ENCODE measurements at places on chromosomes 16 and 17.

- no peak for DNase-seq
These were observed 4.5 kb upstream of the SNX20 start for GRCh38 chr16:50685462-50686063.

- DNase-seq: no peak
These were observed 19.6 kb upstream of the CCL2 start for GRCh38 chr17:34235389-34236028.

GRCh38 chr16:68369697-68370580 lies 59.1 kb downstream of the PRMT7 start:
- DNase-seq: peak; percentile 29

DNA sequence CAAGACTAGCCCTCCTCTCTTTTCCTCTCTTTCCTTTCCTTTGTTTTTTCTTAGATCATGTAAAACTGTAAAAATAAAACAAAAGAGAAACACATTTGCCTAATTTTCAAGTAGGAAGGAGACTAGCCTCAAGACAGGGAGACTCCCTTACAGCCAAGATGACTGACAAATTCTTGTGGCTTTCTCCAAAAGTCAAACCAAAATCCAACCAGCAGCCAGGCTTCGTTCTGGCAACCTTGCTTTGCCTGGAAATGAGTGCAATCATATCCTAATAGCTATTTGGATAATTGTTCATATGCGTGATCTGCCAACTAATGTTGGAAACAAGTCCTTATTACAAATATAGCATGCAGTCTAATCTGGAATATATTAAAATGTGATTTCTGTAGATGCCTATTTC lies 868.9 kb upstream of the SOX9 start:
- no peak for DNase-seq

- no peak for DNase-seq
These were observed 350.1 kb upstream of the KIF2B start for GRCh38 chr17:53472586-53472985.

DNA sequence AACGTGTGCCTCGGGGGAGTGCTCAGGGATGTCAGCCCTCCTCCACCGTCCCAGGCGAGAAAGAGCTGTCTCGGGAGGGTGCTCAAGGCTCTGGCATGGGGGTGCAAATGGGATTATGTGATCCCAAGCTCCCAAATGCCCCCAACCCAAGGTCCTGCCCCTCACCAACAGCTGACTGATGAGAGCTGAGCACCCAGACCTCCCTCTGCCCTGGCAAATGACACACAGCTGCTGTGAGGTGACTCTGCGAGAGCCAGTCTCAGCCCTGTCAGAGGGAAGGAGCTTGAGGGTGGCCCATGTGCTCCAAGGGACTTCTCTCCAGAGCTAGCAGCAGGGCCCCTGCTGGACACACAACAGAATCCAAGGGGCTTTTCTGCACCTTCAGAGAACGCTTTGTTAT lies 7.7 kb downstream of the CDH5 start:
- DNase-seq: no peak

DNA sequence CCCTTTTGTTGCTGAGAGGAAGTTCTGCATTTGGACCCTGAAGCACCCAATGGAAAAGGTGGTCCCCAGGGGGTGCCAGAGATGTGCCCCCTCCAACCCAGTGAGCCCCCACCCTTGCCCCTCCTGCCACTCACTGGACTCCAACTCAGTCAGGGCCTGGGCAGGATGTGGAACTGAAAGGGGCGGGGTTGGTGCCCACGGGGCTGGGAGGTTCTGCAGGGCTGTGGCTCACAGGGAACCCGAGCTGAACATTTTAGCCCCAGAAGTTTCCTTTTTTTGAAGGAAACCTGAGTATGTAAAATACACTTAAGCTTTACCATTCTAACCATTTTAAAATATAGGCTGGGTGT lies 15.8 kb upstream of the OGFOD3 start:
- DNase-seq: no peak

DNA sequence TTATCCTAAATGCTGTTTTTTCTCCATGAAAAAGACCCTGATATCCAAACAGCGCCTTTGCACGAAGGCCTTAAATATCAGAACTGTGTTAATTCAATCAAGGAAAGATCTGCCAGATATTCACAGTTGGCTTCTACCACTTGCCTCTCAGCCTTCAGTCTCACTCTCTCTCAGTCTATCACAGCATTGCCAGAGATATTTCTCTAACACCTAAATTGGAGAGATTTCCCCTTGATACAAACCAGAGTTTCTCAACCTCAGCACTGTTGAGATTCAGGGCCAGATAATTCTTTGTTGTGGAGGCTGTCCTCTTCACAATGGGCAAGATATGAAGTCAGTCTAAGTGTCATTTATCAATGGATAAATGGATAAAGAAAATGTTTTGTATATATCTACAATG lies 454.1 kb upstream of the MAF start:
- no peak for DNase-seq

GRCh38 chr17:70535986-70536385 lies 366.7 kb downstream of the KCNJ2 start:
- DNase-seq: no peak

- no peak for DNase-seq
These were observed 17.0 kb upstream of the UBTF start for GRCh38 chr17:44236444-44236991.

DNA sequence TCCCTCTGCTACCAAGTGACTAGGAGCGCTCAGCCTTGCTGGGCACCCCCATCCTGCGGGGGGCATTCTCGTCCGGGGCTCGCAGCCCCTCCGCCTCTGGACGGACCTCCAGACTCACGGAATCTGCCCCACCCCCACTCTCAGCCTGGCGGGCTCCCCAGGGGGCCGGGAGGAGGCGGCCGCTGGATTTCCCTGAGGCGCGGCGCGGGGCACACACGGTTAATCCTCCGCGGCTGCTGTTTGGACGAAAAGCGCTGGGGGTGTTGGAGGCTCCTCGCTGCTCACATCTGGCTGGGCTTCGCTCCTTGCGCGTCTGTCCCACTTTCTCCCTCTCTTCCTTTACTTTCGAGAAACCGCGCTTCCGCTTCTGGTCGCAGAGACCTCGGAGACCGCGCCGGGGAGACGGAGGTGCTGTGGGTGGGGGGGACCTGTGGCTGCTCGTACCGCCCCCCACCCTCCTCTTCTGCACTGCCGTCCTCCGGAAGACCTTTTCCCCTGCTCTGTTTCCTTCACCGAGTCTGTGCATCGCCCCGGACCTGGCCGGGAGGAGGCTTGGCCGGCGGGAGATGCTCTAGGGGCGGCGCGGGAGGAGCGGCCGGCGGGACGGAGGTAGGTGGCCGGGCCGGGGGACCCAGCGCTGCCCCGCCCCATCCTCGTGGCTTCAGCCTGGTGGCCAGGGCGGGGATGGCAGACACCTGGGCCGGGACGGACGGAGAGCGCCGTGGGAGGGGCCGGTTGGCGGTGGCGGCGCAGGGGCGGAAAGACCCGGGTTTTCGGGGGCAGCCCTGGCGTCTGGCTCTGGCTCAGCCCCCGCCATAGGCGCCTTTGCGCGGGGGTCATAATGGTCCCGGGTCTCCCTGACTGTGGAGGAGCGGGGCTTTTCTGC lies at the start of gene C1QTNF1:
Gene C1QTNF1 (plus strand): TSS at position 284 of the 886 bp plus-strand sequence. CDS start 19,800 bp downstream, outside the sequence.
- DNase-seq: peak; percentile 39

- no peak for DNase-seq
These were observed 180.9 kb downstream of the HS3ST3A1 start for GRCh38 chr17:13420878-13421277.

DNA sequence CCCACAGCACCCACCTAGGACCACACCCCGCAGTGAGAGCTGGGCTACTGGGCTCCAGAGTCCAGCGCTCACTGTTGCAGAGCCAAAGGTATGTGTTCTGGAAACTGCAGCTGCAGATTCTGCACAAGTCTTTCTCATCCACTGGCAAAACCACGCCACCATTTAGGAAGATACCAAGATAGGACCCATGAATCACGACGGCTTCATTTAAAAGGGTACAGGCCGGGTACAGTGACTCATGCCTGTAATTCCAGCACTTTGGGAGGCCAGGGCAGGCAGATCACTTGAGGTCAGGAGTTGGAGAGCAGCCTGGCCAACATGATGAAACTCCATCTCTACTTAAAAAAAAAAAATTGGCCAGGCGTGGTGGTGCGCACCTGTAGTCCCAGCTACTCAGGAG lies 18.8 kb downstream of the FOXF1 start:
- no peak for DNase-seq

DNA sequence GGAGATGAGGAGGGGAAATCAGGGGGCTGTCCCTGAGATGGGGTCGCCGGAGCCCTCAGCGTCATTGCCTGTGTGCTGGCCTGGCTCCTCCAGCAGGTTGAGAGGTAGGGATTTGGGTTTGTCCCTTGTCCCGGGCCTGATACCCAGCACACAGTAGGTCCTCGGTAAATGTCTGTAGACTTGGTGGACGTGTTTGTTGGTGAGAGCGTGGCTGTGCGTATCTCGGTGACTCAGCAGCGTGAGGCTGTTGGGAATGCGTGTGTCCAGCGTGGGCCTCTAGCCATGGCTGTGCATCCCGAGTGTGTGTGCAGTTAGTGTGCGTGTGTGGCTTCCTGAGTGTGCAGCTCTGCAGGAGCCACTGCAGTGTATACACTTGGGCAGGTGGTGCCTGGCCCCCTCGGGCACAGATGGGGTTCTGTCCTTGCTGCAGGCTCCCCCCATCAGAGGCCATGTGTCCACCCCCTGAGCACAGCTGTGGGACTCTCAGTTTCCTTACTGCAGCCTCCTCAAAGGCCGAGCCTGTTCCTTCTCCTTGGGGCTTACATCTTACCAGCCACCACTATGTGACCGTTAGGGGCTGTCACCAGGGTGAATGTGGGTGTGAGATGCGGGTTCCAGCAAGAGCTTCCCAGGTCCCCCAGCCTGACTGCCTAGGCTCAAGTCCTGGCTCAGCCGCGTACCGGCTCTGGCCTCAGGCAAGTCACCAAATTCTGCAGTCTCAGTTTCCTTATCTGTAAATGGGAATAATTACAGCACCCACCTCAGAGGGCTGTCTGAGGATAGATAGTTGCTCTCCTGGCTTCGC lies 5.7 kb downstream of the NECAB2 start:
- no peak for DNase-seq

DNA sequence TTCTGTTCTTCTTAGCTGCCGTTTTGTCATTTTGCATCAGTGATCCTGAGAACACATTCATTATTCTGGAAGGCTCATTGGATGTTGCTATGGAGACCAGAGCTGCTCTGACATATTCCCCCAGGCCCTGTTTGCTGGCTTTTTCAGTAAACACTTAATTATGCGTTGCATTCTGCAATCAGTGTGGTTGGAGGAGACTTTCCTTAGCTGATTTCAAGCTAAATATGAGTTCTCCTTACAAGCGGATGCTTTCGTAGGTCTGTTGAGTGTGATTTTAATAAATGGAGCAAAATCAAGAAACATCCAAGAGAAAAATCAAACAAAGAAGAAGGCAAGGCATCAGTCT lies 38.2 kb upstream of the NUDT7 start:
- no peak for DNase-seq

DNA sequence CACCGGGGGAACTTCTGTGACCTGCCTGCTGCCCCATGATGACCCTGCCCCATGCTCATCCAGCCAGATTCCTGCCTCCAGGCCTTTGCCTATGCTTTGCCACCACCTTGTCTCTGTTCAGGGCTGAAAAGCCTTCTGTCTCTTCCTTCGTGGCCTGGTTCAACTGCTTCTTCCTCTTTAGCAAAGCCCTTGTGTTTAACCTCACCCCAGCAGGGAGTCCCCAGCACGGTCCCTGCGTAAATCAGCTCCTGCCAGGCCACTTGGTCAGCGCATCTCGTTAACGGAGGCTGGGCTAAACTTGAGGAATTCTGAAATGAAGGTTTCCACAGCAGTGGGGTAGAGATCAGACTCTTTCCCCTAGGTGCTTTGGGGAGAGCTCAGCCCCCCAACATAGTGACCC lies 16.1 kb upstream of the KCNJ12 start:
- no peak for DNase-seq

DNA sequence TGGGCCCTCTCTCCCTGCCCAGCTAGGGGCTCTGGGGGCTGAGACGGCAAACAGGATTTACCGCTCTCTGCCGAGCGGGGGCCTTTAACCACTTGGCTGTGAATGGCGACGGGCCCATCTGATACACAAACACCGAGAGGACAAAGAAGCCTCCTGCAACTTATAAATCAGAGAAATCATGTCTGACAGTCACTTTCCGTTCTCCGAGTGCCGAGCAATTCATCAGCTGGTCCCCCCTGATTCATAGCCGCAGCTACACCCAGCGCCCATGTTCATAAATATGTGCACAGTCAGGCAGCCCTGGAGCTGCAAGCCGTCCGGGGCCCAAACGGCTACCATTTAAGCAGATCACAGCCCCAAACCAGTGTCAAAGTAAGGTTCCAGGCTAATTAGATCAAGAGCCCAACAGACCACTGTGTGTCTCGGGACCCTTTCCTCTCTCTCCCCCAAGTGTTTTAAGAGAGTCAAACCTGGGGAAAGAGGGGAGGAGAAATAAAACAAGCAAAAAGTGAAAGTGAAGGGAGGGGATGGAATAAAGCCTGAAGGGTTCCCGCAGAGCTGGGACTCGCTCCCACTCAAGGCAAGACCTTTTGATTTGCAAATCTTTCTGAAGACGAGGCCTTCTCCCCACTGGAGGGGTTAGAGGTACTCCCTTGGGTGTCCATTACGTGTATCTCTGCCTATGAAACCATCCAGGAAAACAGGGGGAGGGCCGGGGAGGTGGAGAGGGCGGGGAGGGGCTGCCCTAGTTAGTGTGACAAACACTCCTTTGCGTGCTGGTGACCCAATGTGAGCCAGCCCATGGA lies 154.7 kb downstream of the C16orf78 start:
- DNase-seq: no peak

DNA sequence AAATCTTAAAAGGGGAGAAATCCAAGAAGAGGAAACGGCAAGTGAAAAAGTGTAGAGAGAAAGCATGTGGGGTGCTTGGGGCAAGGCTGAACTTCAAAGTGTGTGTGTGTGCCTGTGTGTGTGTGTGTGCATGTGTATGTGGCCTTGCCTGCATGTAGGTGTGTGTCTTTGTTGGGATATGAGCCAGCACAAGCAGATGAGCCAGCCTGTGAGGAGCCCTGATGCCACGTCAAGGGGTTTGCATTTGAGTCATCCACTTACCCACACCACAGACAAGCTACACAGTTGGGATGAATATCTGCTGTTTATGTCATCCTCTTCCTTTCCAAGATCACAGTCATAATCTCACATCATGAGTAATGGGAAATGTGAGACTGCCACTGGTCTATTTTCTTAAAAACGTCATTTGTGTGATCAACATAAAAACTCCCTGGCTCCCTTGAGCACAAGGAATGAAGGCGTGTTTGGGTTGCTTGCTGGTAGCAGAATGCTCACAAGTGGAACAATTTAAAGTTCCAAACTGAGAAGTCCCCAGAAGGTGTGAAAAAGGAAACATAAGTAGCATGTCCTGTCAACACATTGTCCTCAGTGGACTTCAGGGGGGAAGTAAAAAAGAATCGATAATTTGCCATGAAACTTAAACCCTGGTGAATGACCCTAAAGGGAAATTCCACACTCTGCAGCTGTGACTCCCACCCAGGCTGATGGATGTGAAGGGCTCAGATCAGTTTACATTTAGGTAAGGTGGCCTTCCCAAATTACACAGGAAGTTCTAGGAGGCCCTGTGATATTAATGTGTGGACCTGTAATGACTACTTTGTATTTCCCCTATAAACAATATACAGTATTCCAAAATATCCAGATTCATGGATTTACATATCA lies 14.7 kb downstream of the KCTD19 start:
- peak; percentile 69 for DNase-seq

GRCh38 chr16:49341706-49342105 lies 31.9 kb upstream of the C16orf78 start:
- DNase-seq: no peak

GRCh38 chr16:56625140-56625942 lies at the start of gene MT1E:
Gene MT1E (plus strand): TSS chr16:56625781. CDS start chr16:56625852, 71 bp downstream.
- peak; percentile 71 for DNase-seq

- DNase-seq: no peak
These were observed 1.7 kb upstream of the SLC47A1 start for GRCh38 chr17:19531780-19532501.

GRCh38 chr17:50952013-50952412 lies 85.9 kb upstream of the TOB1 start:
- no peak for DNase-seq

GRCh38 chr16:73018821-73019456 lies 29.0 kb downstream of the ZFHX3 start:
- DNase-seq: no peak

Measured in stimulated activated CD8-positive, alpha-beta memory T cell treated with anti-CD3 and anti-CD28 coated beads, Interleukin-2, amount 100 ng/mL, for 48 hours (primary cell).